ENCODE measurements at places on chromosomes 2 and 18.

DNA sequence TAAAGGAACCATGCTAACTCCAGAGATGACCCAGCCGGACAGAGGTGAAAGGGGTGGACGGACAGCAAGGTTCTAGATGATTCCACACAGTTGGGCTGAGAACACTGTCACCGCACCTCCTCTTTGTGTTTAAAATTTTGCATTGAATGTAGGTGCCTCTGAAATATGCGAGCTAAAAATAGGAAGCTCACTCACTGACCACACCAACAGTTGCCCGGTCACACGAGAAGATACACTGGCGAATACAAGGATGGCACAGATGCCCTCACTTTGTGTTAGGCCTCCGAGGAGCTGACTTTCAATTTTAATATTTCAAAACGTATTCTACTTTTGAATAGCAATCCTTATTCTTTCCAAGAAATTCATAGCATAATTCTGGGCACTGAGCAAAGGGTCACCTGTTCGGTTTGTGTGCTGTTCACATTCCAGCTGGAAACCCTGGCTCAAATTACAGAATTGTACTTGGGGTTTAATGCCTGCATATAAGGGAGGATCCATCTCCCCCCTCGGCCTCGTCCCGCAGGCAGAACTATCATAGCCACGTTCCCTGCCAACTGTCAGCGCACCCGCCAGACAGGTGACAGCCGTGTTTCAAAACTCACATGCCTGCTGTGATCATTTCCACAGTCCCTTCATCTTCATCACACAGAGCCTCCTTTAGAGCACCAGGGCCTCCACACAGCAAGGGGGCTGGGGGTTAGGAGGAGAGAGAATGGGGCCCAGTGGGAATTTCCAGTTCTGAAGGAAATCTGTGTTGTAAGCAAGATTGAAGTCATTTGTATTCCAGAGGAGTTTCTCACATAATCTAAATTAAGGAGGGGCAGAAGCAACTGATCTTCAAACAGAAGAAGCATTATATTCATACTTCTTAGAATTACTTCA, 48.2 kb downstream of the ADI1 start:
- DNase-seq, result no peak

DNA sequence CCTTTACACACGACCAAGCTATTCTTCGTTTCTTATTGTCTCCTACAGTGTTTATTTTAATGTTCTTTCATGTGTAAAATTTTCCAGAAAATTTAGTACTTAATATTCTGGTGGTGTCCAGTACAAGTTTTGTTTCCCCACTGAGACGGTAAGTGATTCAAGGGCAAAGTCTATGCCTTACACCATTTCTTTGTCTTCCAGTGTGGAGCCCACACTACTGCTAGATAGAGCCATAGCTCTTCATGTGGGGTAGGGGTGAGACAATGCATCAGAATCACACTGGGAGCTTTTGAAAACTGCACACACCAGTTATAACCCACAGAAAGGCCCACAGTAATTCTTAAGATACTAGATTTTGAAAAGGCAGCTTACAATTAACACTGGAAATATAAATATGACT, 125.6 kb downstream of the TDRD15 start:
- DNase-seq, result no peak

DNA sequence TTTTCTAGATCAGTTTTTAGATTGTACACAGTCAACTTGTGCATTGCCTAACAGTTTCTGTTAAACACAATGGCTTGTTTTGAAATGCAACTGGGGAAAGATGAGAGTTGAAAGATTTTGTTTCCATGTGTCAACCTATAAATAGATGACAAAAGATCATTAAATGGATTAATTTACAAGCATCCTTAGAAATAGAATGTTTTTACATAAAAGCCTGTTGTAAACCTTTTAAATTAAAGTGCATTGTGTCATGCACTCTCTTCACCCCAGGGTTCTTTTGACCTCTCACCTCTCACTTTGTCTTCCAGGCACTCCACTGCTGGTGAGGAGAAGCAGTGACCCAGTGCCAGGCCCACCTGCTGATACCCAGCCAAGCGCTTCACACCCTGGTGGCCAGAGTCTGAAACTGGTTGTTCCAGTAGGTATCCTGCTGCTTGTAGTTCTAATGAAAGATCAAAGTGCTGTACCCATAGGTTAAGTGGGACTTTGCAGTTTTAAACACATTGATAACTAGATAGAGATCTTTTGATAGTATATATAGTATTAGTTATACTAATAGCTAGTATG, 502.1 kb downstream of the PARD3B start:
- no peak for DNase-seq

GRCh38 chr2:40477361-40477760, 25.5 kb upstream of the SLC8A1 start:
- DNase-seq, result no peak

DNA sequence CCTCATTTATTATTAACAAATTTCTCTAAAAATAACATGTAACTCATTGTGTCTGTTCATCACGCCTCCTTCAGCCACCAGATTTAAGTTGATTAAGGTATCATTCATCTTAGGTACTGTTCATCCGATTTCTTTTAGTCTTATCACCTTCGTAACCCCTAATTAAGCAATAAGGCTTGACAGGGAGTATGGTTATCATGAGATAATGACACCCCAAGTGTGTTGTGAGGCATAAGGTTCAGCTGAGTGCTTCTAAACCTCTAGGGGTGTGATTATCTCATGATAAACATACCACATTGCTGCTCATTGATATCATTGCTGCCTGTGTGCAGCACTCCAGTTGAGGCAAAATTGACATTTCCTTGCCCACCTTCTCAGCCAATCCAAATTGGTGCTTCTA, 158.9 kb upstream of the BOD1L2 start:
- DNase-seq, result no peak

DNA sequence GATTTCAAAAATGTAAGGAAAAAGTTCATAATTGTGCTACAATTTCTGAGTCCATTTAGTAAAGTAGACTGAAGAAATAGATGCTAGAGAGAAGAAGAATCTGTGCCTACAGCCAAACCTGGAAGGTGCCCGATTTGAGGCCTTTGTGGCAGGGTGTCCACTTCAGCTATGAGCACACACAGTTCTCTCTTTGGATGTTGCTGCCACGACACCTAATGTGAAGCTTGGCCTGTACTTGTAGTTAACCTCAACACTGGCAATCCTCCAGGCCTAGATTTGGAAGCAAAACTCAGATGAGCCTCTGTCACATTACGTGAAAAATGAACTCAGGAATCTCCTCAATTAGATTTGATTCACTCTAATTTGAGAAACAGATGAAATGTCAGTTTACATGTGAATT, 90.1 kb upstream of the LRP1B start:
- DNase-seq, result no peak

DNA sequence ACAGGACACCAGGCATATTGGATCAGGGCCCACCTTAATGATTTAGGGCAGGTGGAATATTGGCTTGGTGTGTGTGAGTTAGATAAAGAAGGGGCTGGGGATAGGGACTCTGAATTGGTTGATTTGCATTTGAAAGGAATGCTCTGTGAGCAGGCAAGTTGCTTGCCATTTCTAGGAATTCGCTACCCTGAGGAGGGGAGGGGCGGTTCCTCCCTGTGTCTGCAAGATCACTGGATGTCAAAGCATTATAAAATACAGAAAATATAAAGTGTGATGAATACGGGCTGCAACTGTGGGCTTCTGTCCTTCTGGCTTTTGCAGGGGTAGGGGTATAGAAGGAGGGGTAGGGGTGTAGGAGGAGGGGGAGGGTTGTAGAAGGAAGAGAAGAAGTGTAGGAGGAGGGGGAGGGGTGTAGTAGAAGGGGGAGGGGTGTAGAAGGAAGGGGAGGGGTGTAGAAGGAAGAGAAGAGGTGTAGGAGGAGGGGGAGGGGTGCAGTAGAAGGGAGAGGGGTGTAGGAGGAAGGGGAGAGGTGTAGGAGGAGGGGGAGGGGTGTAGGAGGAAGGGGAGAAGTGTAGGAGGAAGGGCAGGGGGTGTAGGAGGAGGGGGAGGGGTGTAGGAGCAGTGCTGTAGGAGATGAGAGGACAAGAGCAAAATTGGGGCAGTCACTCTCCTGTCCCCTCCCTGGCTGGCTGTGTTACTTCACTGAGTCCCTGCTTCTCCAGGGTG, 238.0 kb upstream of the COPS8 start:
- DNase-seq, result no peak

GRCh38 chr2:86204458-86204857, 5.2 kb downstream of the MRPL35 start:
- no peak for DNase-seq

DNA sequence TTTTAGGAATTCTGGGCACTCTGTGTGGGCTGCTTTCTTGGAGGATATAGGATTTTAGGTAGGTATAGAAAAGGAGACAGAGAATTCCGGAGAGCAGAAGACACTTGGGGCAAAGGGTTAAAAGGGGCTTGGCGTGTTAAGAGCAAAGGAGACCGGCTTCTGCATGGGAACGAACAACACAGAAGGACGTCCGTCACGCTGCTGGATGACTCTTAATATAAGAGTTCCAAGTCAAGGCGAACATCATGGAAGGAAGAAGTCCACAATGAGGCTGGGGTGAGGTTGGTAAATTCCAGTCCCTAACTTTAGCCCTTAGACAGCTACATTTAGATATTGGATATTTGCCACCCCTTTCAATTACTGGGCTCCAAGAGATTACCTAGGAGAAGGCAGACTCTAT, 15.9 kb upstream of the SLC20A1 start:
- no peak for DNase-seq

GRCh38 chr2:238561230-238561629, 134.5 kb downstream of the ASB1 start:
- no peak for DNase-seq

DNA sequence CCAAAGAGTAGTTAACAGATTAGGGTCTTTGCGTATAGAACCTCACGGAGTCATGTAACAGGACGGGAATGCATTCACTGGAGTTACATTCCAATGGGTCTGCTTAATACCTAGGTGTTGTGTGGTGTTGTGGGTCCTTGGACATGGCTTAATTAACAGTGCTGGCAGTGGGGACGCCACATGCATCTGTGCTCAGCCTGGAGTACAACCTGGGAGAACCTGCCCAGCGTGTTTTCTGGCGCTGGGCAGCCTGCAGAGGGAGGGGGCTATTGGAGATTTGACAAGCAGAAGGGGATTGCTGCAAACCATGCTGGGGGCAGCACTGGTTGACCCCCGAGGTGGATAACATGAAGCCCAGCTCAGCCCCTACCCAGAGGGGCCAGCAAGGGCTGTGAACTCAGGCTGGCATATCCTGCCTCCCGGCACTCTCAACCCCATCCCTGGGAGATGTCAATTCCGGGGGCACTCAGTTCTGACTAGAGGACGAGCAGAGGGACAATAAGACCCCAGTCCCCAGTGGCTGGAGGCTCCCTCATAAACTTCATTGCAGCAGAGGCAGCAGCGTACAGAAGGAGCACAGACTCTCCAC, 29.3 kb upstream of the COPS8 start:
- no peak for DNase-seq

DNA sequence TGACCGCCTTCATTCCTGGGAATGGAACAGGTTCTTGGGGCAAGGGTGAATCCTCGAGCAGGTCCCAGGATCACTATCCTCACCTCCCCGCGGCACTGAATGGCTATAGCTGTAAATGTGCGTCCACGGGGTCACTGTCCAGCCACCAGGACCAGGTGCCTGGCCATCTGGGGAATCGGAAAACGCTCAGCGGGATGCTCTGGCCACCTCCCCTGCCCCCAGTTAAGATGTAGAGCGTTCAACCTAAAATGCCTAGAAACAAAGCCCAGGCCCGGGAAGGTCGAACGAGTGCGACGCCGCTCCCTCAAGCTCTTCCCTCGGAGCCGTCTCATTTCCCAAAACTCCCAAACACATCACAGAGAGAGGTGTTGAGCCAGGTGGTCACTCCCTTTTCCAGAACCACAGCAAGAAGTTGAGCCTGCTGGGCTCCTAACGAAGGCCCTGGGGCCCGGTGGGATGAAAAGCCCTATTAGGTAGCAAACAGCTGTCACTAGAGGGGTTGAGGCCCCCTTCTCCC, 795 bp upstream of the CAPN10 start:
- no peak for DNase-seq

- no peak for DNase-seq
Measured at GRCh38 chr18:59861009-59861408, 38.8 kb upstream of the PMAIP1 start.

DNA sequence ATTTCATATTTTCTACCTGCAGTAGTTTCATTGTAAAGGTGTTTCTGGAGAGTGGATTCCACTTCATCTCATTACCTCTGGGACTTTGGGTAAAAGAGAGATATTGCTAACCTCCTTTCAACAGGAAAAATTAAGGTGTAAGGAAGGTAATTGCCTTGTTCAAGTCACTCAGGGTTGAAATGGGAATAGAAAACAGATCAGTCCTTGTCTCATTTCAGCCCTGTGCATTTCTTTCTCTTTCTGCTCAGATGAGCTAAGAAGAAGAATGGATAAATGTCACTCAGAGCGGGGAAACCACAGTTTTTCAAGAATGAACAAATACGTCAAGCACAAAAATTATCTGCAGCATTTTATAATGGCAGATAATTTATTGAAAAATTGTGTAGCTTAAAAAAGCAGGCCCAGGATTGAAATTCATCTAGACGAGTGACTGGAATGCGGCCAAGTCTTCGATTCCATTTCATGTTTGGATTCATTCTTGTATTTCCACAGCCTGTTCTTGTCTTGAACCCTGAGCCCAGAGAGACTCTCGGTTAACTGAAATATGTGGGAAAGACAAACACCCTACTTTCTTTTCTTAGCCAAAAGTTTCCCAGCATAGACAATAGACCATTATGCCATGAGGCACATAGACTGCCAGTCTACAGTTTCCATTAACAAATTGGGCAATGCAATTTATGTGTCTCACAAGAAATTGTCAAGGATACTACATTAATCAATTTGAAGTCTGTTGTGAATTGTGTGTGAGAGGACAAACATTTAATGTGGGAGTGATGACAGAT, 107.9 kb downstream of the POLE4 start:
- no peak for DNase-seq

DNA sequence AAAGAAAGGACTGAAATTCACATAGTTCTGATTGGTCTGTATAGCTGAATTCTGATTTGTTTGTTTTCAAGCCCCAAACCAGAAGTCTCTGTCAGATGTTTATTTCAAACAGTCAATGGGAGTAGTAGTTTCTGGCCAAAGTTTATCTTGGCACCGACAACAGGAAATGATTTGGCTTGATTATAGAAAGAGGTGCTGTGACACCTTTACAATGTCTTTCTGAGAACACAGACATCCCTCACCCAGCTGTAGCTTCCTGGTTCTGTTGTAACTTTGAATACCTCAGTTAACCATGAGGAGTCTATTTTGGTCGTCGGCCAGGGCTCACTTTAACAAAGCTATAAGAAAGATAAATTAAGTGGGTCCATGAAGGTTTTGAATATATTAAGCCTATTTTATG, 545.0 kb upstream of the ZNF804A start:
- DNase-seq, result peak; percentile 59

- no peak for DNase-seq
Measured at GRCh38 chr18:23226930-23227725, 91.8 kb downstream of the CABLES1 start.

- DNase-seq, result no peak
Measured at GRCh38 chr2:240520974-240521350, 36.8 kb downstream of the ANKMY1 start.

Measured in NCI-H2081 treated with DMSO at 0.1 percent for 48 hours (cell line).